Uterus (tissue), 4 donors: ENCODE measurements at places on chromosomes 2 and 18.

DNA sequence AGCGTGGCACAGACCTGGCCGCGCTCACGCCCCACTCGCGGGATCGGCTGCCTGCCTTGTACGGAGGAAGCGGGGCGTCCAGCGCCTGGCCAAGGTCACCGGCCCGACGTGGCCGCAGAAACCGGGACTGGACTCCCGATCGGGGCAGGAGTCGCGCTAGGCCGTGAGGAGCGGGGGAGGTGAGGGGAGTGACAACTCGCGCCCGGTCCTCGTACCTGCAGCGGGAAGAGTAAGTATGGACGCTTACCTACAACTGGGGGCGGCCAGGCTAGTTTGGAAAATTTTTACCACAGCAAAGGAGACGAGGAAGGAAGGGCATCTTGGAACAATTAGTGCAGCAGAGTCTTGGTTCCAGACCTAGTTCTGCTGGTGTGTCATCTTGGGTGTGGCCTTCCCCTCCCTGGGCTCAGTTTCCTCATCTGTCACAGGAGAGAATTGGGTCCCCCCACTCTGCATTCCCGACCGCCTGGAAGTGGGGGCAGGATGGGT lies 693 bp downstream of the UBE2F start:
- DNase-seq, result no peak

- no peak for DNase-seq
Measured at GRCh38 chr2:5969303-5969702, 277.1 kb downstream of the SOX11 start.

GRCh38 chr2:186195696-186196095 lies 290.4 kb upstream of the ZC3H15 start:
- no peak for DNase-seq

DNA sequence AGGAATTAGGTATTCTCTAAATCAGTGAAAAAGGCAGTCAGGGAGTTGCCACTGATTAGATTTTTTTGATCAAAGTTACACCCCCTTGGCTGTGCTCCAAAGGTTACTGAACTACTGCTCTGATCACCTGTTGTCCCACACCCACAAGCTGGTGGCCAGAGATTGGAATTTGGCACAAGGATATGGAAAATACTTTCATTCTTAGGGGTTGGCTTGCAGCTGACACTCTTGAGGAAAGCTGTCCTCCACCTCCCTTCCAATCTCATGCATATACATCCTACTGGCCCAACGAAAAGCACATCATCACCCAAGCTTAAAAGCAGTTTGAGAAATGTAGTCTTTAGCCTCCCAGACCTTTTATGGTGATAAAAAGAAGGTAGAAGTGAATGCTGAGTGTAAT lies 329.5 kb upstream of the CHAC2 start:
- DNase-seq, result no peak

GRCh38 chr18:49754866-49755265 lies 58.5 kb downstream of the ACAA2 start:
- DNase-seq, result no peak

DNA sequence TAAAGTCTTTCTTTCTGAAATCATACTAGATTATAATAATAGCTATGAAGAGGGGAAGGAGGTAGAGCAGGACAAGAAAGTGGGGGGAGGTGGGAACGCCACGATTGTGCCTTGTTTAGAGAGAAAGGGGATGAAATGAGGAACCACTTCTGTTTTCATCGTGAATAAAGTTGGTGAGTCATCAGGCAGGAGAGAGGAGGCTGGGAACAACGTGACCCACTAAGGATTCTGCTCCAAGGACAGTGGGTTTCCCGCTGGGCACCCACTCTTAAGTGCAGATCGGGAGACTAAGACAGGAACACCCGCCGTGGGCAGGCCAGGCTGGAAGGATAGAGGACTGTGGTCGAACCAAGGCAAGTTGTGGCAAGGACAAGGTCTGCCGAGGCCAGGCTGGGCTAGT lies 158.2 kb downstream of the L3MBTL4 start:
- no peak for DNase-seq

DNA sequence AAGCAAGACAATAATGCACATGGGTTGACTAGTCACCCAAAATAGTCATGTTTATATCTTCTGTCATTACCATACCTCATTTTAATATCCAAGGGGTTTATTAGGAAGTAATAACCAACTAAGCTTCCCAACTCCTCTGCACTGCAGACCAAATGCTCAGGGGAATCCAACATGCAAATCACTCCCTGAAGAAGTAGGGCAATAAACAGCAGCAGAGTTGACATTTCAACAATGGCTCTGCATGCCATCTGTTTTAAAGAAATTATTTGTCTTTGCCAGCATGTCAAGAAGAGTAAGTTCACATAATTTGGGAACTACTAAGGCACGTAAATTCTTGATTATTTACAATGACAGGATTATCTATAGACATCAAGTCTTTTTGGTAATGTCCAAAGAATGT lies 84.4 kb upstream of the LYPD1 start:
- DNase-seq, result no peak

GRCh38 chr2:153059338-153060052 lies 341.1 kb downstream of the ARL6IP6 start:
- no peak for DNase-seq

DNA sequence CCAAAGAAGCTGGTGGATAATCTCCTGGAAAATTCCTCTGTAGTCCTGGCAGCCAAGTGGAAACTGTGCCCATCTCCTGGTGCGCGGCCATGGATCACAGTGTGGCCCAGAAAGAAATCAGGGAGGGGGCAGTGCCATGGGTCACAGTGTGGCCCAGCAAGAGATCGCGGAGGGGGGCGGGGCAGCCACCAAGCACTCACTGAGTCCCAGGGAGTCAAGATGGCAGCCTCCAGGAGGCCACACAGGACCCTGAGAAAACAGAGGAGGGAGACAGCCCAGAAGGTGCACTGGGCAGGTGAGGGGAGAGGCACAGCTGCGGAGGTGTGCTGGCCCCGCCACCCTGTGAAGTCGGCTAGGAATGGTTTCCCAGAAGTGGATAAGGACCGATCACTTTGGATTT lies 8.1 kb upstream of the ATP6V1B1 start:
- DNase-seq, result no peak

- no peak for DNase-seq
Measured at GRCh38 chr2:72096181-72096580, 51.5 kb downstream of the CYP26B1 start.

DNA sequence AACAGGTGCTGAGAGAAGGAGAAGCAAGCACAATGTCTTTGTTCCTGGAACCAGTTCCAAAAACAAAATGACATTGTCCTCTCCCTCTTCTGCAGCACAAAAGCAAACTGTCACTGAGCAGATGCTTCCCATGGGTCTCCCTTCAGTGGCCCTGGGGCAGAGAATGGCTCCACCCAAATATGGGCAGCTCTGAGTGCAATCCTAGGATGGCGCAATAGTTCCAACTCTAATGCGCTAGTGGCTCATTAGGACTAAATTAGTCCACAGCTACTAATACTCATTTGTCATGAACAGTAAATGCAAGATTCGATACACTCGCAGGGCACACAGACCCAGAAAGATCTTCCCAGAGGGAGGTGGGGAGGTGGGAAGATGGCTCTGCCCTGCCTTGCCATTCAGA lies 205.2 kb upstream of the CHAC2 start:
- DNase-seq, result no peak

- no peak for DNase-seq
Measured at GRCh38 chr2:30273574-30273929, 42.2 kb downstream of the LBH start.

GRCh38 chr18:36031407-36031806 lies 36.0 kb downstream of the RPRD1A start:
- no peak for DNase-seq

- peak; percentile 13 for DNase-seq
Measured at GRCh38 chr2:146874260-146874658, 970.6 kb upstream of the ACVR2A start.

DNA sequence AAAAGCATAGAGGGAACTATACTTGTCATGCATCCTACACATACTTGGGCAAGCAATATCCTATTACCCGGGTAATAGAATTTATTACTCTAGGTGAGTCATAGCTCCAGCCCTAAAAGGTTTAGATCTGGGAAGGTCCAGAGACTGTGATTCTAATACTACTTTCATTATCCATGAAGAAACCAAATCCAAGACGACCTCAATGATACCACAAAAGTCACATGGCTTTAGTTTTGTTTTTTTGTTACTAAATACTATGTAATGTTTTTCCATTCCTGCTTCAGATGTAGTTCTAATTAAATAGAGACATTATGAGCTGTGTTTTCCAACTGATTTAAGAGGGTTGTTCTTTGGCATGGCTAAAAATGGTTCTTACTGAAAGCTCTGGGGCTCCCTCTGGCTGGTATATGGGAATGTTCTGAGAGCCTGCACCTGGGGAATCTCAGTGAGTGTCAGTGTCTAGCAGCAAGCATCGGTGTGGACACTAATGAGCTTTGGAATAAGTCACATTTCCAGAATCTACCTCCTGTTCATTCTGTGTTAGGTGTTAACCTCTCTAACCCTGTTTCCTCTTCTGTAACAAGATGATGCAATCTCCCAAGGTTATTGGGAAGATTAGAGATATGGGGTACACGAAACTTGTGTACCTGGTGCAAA lies 20.5 kb upstream of the IL1RL2 start:
- DNase-seq, result peak; percentile 52

GRCh38 chr2:37232131-37232933 lies 874 bp downstream of the NDUFAF7 start:
- DNase-seq, result no peak

- DNase-seq, result no peak
Measured at GRCh38 chr18:54608028-54608642, 17.1 kb downstream of the DYNAP start.
